Osteoblast (primary cell): ENCODE measurements at places on chromosomes 4 and X. TPM values are rescaled to one million over a fixed set of nuclear protein-coding genes. Genes with fewer than 3 reads are reported as not detected.

DNA sequence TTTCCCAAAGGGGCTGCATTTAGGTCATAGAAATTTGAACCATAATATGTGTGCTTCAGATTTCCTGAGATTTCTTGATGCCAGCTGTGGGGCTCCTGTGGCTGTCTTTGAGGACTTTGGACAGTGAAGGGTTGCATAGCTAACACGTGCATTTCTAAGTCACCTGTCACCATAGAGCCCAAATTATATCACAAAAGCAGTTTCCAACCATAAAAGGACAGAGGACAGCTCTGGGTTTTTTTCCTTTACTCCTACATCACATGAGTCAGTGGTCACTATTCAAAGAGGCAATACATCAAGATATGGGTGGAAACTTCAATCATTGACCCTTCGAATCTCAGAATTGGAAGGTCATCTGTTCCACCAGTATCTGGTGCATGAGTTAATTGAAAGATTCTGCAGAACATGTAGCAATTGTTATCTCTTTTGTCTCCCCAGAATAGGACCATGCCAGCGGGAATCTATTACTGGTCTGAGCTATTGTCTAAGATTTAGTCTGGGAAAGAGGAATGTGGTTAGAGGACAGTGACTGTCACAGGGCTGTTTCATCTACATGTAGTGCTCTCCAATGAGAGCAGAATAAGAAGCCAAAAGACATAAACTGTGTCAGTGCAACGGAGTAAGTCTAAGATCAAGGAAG, 133.5 kb downstream of the AASDH start:
- DNase-seq, result no peak

Gene C1QTNF7
- under 0.01 and 0.72 TPM in 2 replicates for total RNA-seq

- no peak for DNase-seq
These were observed 868.5 kb upstream of the SLIT2 start for GRCh38 chr4:19382993-19383756.

- no peak for DNase-seq
These were observed 283.9 kb downstream of the SMARCA1 start for GRCh38 chrX:129239371-129239770.

- no peak for DNase-seq
These were observed 443.7 kb upstream of the ATOH1 start for GRCh38 chr4:93384887-93385286.

GRCh38 chr4:7904952-7905915, 34.4 kb downstream of the AFAP1 start:
- peak; percentile 82 for DNase-seq

DNA sequence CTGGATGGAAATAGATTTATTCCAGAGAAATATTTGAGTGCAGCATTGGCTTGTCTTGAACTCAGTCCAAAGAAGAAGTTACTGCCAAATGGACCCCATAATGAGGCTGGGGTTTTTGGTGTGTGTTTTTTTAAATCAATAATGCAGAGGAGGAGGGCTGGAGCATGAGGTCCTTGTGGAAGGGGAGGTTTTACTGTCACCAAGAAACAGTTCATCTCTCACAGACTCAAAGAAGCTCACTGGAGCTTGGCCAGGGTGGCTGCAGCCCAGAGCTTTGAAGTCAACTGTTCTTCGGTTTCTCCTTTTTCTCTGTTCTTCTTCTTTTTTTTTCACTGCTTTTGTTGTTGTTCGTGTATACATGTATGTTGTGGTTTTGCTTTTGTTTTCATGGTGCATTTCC, 377.7 kb downstream of the FBXW7 start:
- no peak for DNase-seq

DNA sequence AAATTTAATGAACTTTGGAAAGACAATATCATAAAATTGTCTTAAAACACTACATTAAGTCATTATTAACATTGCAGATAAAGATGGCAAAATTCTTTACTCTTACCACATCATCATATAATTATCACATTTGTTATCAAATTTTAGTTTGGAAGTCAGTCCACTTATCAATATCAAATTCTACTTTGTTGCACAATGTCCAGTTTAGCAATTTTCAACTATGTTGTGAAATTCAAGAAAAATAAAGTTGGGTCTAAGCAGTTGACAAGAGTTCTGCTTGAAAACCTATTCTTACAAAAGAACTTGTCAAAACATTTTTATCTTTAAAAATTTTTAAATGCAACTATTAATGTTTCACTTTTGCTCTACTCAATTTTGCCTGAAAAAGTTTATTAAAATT, 44.7 kb upstream of the TET2 start:
- DNase-seq, result no peak
